WTC11 (cell line): ENCODE measurements at places on chromosomes 7 and 10.

- no peak for DNase-seq
Observed at GRCh38 chr7:142000244-142000643, 4.6 kb downstream of the MGAM start.

DNA sequence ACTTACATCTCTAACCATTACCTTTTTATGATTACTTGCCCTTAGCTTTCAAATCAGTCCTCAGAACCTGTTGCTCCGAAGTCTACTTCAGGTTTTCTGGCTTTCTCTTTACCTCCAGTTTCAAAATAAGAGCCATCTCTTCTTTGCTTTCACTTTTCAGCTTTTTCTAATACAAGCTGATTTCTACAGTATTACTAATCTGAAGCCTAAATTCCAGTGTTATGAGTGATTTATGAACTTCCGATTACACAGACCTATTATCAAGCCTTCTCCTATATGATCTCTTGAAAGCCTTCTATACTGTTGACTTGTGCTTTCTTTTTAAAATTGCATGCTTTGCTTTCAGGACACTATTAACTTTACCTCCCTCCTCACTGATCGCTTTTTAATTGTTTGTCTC is 1307.8 kb upstream of the CELF2 start:
- DNase-seq = no peak

DNA sequence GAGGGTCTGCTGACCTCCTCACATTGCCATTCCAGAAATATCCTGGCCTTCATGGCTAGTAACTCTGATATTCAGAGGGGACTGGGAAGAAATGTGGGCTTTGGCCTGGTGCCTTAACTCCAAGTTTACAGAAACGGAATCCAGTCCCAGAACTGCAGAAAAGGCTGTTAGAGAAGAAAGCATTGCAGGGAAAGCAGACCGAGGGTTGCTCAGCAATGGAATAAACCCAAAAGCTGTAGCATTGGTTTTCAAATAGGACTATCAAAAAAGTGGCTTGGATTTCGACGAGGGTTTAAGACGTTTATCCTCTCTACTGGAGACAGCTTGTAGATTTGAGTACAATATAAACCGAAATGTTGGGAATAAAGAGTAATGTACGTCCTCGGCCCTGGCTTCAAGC is 425.8 kb upstream of the FOXK1 start:
- DNase-seq = no peak

GRCh38 chr7:137091396-137091795 is 222.9 kb downstream of the CHRM2 start:
- peak; percentile 50 for DNase-seq
